ENCODE measurements at places on chromosomes 6 and 20. TPM values are rescaled to one million over a fixed set of nuclear protein-coding genes. Genes with fewer than 3 reads are reported as not detected.

The ANKRD66 gene
- 4.0 TPM for total RNA-seq

The GPSM3 gene
- total RNA-seq: 76.2 TPM

The DDO gene
- total RNA-seq: 10.8 TPM

The COL20A1 gene
- not detected for total RNA-seq

The SYCP2 gene
- total RNA-seq: 3.5 TPM

The VIP gene
- 1.5 TPM for total RNA-seq

The NOP56 gene
- 84.9 TPM for total RNA-seq

The C6orf15 gene
- not detected for total RNA-seq

The CDH22 gene
- 0.35 TPM for total RNA-seq

The MROH8 gene
- total RNA-seq: 3.9 TPM

The TRIM10 gene
- total RNA-seq: not detected

The CENPQ gene
- total RNA-seq: 4.3 TPM

The PRDM1 gene
- total RNA-seq: 13.9 TPM

The BIRC7 gene
- 15.9 TPM for total RNA-seq

The ISM1 gene
- total RNA-seq: 8.4 TPM

The ADGB gene
- 6.2 TPM for total RNA-seq

The SRXN1 gene
- 32.0 TPM for total RNA-seq

The POLR1H gene
- 22.4 TPM for total RNA-seq

The HLA-DRA gene
- 2,056 TPM for total RNA-seq

The VSTM2L gene
- total RNA-seq: 14.1 TPM

The CST1 gene
- not detected for total RNA-seq

The PKHD1 gene
- 0.09 TPM for total RNA-seq

The WFDC2 gene
- total RNA-seq: 172 TPM

The NRN1 gene
- total RNA-seq: 15.0 TPM

The SLC22A16 gene
- 0.80 TPM for total RNA-seq

The HINT3 gene
- 28.3 TPM for total RNA-seq

The STMND1 gene
- total RNA-seq: 4.9 TPM

The TEAD3 gene
- 17.0 TPM for total RNA-seq

The BEND6 gene
- total RNA-seq: 0.32 TPM

The DEFB124 gene
- total RNA-seq: not detected

The ZBTB12 gene
- 5.1 TPM for total RNA-seq

The EYA2 gene
- 3.5 TPM for total RNA-seq

The CFB gene
- 85.6 TPM for total RNA-seq

The RSPO3 gene
- total RNA-seq: 8.0 TPM

The ULBP1 gene
- total RNA-seq: 2.0 TPM

The RAET1G gene
- total RNA-seq: 0.83 TPM

The BPIFB2 gene
- total RNA-seq: 0.21 TPM

The SLC35B3 gene
- 19.2 TPM for total RNA-seq

The UBD gene
- total RNA-seq: 1.9 TPM

The DSP gene
- total RNA-seq: 22.8 TPM

The DLK2 gene
- 0.53 TPM for total RNA-seq

The TMEM244 gene
- total RNA-seq: not detected

The RPS6KA2 gene
- 102 TPM for total RNA-seq

The SF3B5 gene
- 112 TPM for total RNA-seq

The TRIM40 gene
- total RNA-seq: not detected

The RSPH9 gene
- 2.6 TPM for total RNA-seq

The SLC22A7 gene
- not detected for total RNA-seq

The C20orf144 gene
- total RNA-seq: not detected

The KHDC1 gene
- 1.7 TPM for total RNA-seq

Measured in lower lobe of right lung (tissue), 2 donors.